ENCODE measurements at places on chromosomes 4 and X.

GRCh38 chr4:109559625-109559982, 442 bp upstream of the MCUB start:
- no peak for DNase-seq

DNA sequence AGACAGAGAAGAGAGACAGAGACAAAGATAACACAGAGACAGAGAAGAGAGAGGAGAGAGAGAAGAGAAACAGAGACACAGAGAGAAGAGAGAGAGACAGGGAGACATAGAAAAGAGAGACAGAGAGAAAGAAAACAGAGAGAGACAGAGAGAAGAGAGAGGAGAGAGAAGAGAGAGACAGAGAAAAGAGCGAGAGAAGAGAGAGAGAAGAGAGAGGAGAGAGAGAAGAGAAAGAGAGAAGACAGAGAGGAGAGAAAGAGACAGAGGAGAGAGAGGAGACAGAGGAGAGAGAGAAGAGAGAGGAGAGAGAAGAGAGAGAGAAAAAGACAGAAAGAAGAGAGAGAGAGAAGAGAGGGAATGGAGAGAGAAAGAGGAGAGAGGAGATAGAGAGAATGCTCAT, 601.1 kb upstream of the PRKX start:
- no peak for DNase-seq

DNA sequence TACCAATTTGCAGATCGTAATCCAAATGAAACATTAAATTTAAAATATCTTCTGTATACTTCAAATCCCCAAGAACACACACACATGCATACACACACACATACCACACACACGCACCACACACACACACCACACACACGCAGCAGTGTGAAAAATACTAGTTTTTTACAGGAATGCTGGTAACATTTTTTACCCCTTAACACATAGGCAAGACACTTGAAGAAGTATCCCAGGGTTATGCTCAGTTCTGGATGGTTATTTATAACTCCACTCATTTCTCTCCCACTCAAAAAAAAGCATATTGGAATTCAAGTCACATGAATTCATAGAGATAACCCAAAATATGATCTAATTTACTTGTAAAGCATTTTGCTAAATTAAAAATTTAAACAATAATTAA, 325.5 kb upstream of the SLC7A11 start:
- DNase-seq: no peak

GRCh38 chr4:25650311-25650710, 5.3 kb upstream of the SLC34A2 start:
- peak; percentile 14 for DNase-seq

DNA sequence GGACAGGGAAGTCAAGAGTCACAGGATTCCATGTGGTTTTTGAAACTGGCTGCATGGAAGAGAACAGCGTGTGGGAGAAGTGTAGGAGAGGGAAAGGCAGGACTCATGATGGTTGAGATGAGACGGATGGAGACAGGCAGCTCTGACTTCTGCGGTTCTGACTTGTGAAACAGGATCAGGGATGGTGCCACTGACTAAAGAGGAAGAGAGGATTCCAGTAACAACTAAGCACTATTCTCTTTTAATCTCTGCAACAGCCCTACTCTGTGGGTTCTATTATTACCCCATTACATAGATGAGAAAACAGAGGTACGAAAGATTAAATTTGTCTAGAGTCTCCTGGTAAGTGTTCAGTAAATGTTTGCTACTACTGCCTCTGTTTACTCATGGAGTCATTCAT, 156.3 kb downstream of the CBR4 start:
- no peak for DNase-seq

DNA sequence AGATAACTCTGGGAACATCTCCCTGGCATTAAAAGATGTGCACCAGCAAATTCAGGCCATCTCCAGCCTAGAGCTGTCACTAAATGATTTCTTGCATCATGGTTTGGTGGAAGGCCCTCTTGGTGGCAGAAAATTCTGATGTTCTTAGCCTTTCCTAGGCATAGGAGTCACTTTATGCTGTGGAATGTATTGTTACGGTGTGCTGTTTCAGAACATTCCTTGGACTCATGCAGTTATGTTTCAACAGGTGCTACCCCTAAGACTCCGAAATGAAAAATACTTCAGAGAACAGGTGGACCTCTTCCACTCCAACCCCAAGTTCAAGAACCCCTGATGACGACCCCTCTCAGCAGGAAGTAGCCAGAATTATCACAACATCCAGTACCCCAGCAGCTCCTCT, 20.3 kb upstream of the PAPSS1 start:
- peak; percentile 64 for DNase-seq

DNA sequence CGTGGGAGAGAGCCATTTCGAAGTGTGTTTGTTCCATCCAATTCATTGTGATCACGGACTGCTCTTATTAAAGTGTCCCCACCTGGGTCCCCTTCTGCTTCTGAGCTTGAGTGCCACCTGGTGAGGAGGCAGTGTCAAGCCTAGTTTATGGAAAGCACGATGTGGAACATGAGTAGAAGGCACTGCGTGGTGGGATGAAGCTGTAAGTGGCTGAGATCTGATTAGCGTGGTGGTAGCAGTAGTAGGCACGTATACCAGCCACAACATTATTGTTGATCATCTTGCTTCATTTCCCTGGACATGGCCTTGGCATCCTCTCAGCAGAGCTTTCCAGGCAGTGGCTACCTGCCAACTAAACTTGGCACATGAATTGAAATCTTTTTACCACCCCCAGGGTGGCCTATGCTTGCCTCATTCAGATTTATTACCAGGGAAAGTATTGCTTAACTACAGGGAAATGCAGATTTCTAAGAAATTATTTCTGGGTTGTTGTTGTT, 46.4 kb downstream of the GPAT3 start:
- DNase-seq: no peak

DNA sequence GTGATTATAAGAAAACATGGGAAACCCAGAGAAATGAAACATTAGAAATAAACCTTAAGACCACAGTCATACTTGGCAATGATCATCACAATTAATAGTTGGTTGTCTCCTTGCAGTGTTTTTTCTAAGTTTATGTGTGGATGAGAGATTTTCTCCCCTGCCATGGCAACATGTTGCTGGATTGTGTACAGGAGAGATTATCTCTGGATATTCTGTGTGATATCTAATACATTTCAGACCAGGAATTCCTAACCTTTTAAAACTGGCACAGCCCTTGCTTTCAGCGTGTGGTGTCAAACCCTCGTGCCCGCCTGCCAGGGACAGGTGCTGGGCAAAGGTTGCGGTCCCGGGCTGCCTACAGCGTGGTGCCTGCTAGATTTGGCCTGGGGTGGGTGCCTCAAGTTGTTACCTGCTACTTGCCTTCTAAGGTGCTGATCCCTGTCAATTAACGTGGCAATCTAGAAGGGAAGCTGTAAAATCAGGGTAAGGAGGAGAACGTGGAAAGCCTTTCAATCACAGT, 100.5 kb downstream of the TMEM131L start:
- no peak for DNase-seq

DNA sequence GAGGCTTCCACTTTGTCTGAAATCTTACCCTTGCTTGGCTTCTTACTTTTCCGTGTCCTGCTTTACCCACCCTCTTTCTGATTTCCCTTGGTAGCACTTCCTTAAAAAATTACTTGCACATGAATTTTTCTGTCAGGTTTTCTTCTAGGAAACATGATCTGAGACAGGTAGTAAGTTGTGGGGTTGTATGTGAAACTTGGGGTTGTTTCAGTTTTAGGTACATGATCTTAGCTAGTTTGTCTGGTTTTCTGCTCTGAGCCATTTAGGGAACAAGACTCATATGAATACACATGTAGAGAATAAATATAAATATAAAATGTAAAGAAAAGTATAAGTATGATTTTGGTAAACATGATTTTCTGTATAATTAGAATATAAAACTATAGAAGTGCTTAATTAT, 17.4 kb upstream of the ARMCX2 start:
- no peak for DNase-seq

DNA sequence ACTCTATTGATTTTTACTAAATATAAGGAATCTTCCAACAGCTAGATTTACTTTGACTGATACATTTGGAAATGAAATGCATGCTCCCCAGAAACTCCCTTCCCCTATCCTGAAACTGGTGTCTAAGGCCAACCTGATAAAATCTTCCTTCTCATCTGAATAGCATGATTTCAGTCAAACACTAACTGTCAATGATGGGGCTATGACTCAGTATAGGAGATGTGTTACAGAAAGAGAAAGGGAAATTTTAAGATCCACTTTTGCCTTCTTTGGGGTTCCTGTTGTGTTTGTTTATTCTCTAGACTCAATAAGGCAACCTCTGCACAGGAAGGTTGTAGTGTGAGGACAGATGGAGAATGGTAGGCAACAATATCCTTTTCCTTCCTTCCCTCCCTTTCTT, 160.7 kb downstream of the MOSPD2 start:
- no peak for DNase-seq

GRCh38 chrX:115595049-115595448, 34.1 kb downstream of the PLS3 start:
- DNase-seq: no peak

Measured in kidney (tissue), 22 donors.